ENCODE measurements at places on chromosomes 7 and 10.

GRCh38 chr10:63825111-63825510, 303.9 kb downstream of the REEP3 start:
- DNase-seq, result no peak

- no peak for DNase-seq
Observed at GRCh38 chr10:78851647-78852046, 217.1 kb upstream of the ZMIZ1 start.

DNA sequence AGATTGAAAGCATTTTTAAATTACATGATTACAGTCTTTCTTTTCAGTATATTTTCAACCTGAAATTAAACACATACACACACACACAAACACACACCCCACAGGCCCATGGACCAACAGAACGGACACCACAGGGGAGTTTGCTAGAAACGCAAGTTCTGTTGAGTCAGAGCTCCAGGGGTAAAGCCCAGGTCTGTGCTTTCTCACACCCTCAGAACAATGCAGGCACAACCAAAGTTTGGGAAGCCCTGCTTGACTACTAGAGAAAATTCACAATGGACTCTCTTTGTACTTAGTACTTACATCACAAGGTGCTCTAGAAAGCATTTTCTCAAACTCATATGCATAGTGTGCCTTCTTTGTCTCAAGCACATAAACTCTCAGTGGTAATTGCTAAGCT, 704.0 kb upstream of the IGFBP3 start:
- DNase-seq, result no peak

- DNase-seq, result no peak
Observed at GRCh38 chr10:6522230-6522629, 57.8 kb downstream of the PRKCQ start.

DNA sequence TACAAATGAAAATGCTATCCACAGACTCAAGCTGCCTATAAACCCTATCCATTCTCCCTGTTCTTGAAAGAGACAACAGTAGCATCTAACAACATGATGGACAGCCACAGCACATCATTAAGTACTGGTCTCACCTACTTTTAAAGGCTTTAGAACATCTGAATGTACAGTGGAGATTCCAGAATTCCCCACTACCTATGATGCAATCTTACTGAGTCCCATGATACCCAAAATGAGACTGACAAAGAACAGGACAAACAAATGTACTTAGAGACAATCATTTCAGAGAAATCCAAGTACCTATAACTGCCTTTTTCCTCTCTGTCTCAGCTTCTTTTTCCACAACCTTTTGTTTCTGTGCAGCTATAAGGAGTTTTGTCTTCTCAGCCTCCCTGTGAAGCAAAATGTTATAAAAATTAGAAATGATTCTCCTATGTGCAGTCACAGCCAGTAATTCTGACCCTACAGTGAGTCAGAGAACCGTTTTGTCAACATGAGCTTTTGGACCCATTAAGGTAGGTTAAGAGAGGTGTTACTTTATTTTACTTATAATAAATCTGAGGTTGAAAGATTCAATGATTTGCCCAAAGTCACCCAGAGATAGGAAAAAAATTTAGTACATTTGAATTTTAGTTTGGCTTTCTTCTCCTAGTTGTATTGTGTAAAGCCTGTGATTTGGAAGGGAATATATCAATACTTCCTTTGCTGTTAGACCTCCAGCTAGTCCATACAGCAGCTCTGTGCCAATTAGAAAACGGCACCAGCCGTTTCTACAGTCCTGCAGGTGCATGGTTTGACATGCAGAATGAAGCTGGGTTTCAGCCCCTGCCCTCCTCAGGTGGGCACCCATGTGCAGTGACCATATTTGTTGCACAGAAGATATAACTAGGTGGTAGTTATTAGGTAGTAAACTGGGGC, 21.9 kb downstream of the ERLIN1 start:
- DNase-seq, result no peak

- DNase-seq, result no peak
Observed at GRCh38 chr7:11623093-11623678, 208.8 kb downstream of the THSD7A start.

GRCh38 chr10:120508393-120508792, 51.4 kb downstream of the PLPP4 start:
- no peak for DNase-seq

DNA sequence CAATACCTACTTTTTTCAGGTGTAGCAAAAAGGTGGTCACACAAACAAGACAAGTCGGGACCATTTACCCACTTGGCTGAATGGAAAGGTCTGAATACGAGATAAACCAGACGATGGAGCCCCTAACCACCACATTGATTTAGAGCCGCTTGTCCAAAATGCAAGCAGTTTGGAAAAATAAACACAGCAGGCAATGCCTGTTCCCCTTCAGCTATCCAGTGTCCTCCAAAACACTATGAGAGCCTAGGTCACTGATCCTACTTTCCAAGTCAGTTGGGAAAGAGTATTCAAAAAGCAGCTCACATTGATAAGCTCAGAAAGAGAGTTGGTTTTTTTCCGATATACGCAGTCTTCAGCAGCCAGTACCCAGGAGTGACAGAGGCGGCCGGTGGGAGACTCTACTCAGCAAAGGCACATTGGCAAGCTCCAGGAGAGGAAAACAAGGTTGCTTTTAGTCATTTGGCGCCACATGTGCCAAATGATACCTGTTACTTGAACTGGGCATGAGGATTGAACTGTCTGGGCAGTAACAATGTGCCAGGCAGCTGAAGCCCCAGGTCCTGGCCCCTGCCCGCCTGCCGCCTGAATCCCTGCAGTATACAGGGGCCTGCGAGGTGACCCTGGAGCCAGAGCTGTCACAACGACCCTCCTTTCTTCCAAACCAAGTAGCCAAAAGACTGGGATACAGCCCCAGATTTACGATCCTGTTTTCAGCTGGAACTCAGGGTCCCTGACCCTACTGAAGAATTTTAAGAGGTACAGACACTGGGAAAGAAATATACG, 109.8 kb downstream of the PIP4K2A start:
- no peak for DNase-seq

GRCh38 chr10:28523725-28524252, 9.1 kb upstream of the WAC start:
- DNase-seq, result no peak

DNA sequence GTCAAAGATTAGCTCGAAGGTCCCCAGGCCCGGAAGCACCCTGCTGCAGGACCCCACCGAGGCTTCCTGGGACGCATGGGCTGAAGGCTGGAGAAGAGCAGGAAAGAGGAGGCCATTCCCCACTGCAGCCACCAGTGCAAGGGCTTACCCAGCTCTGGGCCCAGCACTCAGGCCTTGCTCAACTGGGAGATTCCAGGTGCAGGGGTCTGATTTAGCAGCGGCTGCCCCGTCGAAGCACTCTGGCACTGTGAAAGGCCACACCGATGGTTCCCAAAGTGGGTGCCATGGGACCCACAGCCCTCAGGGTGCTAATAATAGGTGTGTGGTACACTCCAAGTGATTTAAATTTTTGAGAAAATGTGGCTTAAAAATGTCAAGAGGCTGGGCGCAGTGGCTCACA, 130.9 kb downstream of the OAT start:
- DNase-seq, result no peak

GRCh38 chr10:101653536-101653935, 41.4 kb downstream of the FBXW4 start:
- no peak for DNase-seq

DNA sequence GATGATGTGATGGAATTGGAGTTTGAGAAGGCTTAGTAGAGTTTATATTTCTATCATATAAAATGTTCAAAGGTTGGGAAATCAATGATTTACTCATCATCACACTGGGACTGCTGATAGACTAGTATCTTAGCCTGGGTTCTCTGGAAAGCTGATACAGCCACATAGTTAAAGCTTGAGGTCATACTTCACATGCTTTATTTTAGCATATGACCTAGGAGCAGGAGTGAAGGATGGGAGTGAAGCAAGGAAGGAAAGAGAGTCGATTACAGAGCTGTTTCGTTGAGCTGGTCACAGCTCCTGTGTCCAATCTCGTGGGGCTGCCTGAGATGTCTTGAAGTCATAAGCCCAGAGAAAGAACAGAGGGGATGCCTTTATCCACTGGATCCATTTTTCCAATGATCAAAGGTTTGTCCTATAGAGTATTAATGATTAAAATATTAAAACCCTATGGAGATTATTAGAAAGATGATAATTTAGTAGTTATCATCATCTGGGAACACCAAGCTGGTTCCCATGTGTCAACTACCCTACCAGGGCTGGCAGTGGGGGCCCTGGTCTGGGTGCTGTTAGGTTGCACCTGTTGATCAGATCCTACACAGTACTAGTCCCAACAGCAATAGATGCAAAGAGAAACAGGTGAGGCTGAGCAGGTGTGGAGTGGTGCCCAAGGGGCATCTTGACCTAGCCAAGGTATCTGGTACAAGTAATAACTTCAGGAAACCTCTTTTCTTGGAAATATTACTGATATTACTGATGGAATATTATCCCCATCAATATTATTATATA, 77.8 kb downstream of the BAMBI start:
- DNase-seq, result no peak

GRCh38 chr7:139526578-139527544, 3.4 kb downstream of the CLEC2L start:
- no peak for DNase-seq

- no peak for DNase-seq
Observed at GRCh38 chr7:15798081-15798480, 111.6 kb upstream of the MEOX2 start.

GRCh38 chr7:33155811-33156210, 26.4 kb downstream of the BBS9 start:
- DNase-seq, result no peak

DNA sequence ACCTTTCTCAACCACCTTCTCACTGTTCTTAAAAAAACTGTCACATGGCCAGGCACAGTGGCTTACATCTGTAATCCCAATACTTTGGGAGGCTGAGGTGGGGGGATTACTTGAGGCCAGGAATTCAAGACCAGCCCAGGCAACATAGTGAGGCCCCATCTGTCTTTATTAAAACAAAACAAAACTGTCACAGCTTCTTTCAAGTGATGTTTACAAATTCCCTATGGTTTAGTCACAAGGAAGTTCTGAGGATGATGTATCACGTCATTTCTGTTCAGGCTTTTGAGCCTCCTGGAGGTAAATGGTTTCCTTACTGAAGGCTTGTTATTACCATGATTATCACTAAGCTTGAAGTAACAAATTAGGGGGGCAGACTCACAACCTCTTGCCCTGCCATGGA, 186.2 kb downstream of the CFTR start:
- no peak for DNase-seq

- DNase-seq, result no peak
Observed at GRCh38 chr10:121647401-121647800, 49.2 kb upstream of the FGFR2 start.

GRCh38 chr7:111274857-111275256, 183.9 kb downstream of the LRRN3 start:
- no peak for DNase-seq

GRCh38 chr7:77699056-77699455, 2.8 kb downstream of the RSBN1L start:
- no peak for DNase-seq

DNA sequence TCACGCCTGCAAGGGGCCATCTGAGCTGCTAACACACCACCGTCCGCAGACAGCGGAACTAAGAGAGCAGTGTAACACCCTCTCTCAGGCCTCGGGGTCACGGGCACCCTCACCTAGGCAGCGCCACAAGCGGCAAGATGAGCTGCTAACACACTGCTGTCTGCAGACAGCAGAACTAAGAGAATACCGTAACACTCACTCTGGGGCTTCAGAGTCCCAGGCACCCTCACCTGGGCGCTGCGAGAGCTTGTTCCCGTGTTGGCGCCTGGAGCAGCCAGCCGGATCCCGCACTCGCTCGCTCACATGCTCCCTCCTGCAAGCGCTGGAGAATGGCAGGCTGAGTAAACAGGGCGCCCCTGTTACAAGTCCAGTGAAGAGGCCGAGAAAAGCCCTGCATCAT, 160.2 kb downstream of the SRPK2 start:
- DNase-seq, result no peak

GRCh38 chr10:27618036-27618615, 114.0 kb downstream of the RAB18 start:
- DNase-seq, result no peak

DNA sequence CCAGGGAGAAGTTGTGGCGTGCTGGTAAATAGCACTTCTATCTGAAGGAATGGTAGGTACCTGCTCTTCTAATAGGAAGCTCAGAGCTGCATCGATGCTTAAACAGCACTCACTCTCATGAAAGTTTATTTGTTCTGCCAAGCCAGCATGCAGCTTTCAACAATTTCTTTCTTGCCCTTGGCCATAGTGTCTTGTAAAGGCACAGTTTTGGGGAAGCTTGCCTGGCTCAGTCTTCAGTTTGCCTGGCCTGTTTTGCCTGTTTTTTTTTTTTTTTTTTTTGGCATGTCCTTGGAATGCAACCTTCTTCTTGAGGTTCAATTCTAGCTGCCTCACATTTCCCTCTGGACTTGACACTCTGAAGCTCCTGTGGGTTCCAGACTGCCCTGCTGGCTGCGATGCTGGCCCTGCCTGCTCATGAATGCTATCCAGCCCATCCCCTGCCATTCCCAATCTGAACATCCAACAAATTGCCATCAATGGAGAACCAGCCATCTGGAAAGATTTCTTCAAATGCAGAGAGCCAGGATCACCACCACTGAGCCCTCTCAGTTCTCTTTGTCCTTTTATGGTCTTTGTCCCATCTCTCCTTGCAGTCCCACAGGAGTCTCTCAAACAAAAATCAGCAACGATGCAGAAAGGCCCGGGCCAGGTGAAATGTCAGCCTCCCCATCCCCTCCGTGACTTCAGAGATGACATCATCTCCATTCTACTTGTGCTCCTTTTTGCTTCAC, 133.9 kb downstream of the ANLN start:
- no peak for DNase-seq

GRCh38 chr7:131610007-131610406, 53.6 kb upstream of the PODXL start:
- no peak for DNase-seq

DNA sequence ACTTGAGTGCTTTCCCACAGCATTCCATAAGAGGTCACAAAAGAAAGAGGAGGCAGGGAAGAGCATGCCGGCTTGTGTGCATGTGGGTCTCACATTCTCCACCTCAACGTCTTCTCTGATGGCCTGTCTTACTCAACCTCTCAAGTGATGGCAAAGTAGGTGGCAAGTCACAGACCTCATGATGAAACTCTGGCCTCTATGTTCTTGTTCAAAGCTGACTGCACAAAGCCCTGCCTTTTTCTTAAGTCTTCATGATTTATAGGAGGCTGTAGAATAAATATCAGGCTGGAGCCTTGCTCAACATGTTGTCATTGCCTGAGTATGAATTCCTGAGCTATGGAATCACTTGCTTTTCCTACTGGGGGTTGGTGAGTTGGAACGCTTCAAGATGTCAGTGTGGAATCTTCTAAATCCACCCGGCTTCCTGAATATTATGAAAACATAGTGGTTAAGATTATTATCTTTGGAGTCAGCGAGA, 213.6 kb upstream of the INHBA start:
- no peak for DNase-seq

DNA sequence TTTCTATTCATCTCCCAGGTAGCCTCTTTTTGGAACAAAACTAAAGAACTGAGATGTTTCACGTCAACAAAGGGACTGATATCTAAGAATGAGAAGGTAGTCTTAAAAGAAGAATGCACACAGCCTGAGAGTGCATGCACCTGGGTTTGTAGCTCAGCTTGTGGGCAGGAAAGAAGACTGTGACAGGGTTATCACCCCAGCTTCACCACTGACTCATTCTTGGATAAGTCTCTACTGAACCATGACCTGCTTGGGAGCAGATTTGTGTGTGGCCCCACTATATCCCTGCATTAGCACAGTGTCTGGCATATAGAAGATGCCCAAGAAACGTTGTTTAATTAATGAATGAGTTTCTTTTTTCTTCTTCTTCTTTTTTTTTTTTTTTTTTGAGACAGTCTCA, 187.5 kb downstream of the GPAM start:
- DNase-seq, result no peak
